ENCODE measurements at places on chromosomes 2 and 18.
A peak's percentile ranks its signal among the peaks of the same experiment; 100 is the strongest.

- DNase-seq: peak; percentile 3
Observed at GRCh38 chr2:123993728-123994323, 31.3 kb upstream of the CNTNAP5 start.

DNA sequence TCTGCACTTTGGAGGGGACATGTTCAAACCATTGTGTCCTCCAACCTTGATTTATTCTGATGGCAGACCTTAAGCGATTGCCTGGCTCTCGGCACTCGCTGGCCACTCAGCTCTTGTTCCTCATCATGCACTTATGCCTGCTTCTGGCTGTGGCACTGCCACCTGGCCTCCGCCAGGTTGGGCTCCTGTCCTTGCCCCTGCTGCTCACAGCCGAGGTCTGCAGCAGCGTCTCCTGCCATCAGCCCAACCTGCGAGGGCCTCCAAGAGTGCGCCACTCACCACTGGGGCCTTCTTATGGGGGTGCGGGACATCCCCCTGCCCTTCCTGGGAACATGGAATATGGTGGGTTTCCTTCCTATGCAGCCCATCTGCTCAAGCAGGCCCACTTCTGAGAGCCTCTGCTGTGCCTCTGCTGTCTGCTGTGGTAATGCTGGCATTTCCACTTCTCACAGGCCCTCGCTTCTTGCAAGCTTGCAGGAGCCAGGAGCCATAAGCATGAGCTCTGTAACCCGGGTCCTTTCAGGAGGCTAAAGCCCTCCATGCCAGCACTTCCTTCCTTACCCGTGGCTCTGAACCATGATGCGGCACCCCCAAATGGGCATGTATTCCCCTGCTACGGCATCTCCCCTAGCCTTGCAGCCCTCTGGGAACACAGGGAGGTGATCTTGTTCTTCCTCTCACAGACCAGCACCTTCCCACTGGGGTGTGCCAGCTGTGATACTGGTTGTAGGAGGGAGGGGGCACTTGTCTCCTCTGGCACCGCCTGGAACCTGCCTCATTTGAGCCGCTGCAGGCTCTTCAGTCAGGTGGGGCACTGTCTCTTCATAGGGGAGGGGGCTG, 58.6 kb upstream of the HS6ST1 start:
- DNase-seq: no peak

DNA sequence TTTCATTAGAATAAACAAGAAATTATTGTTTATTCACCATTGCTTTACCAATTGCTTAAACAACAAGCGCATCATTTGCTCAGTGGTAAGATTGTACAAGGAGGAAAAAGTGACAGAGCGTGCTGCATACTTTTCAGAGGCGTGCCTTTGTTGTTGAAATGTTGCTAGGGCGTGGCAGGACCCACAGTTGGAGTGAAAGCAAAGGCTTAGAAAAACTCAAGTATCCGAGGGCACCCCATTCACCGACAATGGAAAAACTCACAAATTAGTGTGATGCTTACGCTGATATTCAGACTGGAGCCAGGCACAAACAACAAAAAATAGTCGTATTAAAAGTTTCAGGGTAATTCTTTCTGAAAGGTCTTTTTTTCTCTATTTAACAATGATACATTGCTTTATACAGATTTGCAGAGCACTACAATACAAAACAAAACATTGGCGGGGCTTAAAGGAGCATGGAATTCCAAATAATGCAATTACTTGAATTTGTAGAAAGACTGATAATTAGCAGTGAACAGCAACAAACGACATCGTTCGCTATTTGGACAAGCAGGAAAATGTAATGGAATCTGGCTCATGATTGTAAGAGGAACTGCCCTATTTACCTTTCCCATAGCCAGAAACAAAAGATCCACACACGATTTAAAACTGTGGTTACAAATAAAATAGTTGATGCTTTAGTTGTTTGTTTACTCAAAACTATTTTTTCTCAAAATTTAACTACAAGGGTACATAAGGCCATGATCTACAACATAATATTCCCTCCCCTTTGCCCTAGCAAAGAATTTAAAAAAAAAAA, 37.8 kb upstream of the RTTN start:
- no peak for DNase-seq

- DNase-seq: no peak
Observed at GRCh38 chr2:24482972-24483300, 8.1 kb upstream of the NCOA1 start.

DNA sequence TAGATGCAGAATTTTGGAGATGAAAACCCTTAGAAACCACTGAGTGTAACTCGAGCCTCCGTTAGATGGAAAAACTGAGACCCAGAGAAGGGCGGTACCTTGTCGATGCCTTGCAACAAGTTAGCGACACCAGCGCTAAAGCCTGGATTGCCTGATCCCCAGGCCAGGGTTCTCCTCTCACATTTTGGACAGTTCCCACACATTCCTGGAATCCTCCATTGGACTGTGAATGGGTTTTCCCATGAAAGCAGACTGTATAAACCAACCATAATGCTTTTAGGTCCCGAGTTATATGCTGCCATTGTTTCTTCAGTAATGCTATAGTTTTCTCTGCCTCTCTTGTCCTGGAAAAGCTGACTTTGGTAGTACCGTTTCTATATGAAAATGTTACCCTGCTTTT, 37.1 kb upstream of the LPIN1 start:
- DNase-seq: no peak

- DNase-seq: peak; percentile 78
Observed at GRCh38 chr2:61707984-61708852, 145.6 kb downstream of the FAM161A start.

- DNase-seq: peak; percentile 80
Observed at GRCh38 chr2:101151146-101151858, at the start of gene TBC1D8. Gene TBC1D8, minus strand, starts transcription at chr2:101151382. Its CDS starts 129 bp downstream, at chr2:101151253.

- no peak for DNase-seq
Observed at GRCh38 chr2:178403671-178404306, 47.2 kb downstream of the PRKRA start.

- DNase-seq: no peak
Observed at GRCh38 chr2:213247566-213247965, 36.7 kb upstream of the SPAG16 start.

GRCh38 chr2:128449226-128450061, 130.8 kb upstream of the HS6ST1 start:
- DNase-seq: no peak

- no peak for DNase-seq
Observed at GRCh38 chr2:214255046-214255445, 155.8 kb upstream of the VWC2L start.

DNA sequence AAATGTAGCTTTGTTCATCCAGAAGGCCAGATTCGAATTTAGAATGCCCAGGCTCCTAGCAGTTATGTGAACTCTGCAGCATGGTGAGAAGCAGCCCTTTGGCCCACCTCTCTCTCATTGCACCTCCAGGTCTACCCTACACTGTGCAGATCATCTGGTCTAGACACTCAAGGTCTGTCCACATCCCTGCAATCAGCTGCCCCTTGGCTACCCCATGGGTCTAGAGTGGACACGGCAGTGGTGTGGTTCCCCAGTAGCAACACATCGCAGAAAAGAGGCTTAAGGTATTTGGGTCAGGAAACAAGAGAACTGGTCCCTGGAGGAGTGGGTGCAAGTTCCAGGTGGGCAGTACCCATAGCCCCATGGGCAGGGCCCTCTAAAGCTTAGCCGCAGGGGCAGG, 76.6 kb upstream of the BCL2L11 start:
- DNase-seq: no peak

- no peak for DNase-seq
Observed at GRCh38 chr2:239108459-239108858, 260.6 kb downstream of the TWIST2 start.

- no peak for DNase-seq
Observed at GRCh38 chr2:57880446-57880845, 166.2 kb upstream of the VRK2 start.

DNA sequence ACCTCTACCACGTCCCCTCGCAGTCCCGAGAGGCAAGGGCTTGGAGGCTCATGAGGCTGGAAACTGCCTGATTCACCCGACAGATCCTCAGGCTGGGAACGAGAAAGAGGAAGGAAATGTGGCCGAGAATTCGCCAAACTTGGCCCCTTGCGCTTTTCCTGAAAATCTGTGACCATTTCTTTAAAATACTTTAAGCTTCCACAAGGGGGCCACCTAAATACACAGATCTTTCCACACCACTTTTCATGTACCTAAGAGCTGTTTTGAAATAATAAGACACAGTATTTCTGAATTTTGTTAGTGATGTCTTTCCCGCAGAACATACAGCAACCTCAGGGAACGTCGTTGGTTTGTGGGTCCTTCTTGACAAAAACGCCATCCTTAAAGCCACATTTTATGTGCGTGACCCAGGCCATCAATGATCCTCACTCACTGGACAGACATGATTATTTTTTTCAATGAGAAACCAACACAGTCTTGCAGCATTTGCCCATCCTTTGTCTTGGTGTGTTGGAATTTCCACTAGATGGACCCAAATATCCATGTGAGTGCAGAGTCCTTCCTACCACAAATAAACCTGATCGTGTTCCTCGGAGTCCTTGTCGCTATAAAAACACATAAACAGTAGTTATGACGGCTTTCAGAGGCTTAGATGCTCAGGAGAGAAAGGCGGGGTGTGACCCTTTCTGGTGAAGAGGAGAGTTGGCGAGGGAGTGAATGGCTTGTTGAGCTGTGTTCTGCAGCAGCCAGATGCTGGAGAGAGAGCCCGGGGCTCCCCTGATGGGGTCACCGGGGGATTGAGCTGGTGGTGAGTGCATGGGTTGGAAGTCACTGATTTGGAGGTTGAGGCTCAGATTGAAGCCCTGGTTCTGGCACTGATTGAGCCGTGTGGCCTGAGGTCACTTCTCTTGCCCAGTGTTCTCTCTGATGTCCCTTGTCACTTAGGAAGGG, 25.0 kb downstream of the DCDC2C start:
- peak; percentile 44 for DNase-seq

DNA sequence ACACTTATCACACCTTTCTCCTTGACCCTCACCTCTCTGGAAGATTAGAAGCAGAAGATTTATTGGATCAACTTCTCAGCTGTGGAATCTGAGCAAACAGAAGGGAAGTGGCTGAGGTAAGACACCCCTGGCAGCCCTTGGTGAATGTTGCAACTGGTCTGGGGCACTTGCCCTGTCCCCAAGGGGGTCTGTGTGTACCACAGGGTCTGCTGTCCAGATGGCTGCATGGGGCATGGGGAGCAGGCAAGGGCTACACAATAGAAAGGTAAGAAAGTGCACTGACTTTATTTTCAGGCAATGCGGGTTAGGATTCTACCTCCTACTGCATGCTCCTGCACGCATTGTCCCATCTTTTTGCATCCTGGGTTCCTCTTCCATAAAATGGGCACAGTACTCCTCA, 238.4 kb upstream of the SMAD2 start:
- DNase-seq: no peak

GRCh38 chr2:18855027-18855426, 265.7 kb upstream of the NT5C1B start:
- no peak for DNase-seq

GRCh38 chr2:192932376-192932775, 737.6 kb upstream of the TMEFF2 start:
- no peak for DNase-seq

DNA sequence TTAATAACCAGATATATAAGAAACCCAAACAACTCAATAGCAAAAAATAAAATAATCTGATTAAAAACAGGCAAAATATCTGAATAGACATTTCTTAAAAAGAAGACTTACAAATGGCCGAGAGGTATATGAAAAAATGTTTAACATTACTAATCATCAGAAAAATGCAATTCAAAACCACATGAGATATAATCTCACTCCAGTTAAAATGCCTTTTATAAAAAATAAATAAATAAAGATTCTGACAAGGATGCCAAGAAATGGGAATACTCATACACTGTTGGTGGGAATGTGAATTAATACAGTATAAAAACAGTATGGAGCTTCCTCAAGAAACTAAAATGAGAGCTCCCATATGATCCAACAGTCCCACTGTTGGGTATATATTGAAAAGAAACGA, 33.9 kb upstream of the BMP10 start:
- no peak for DNase-seq

- DNase-seq: peak; percentile 87
Observed at GRCh38 chr18:48946329-48946835, 4.4 kb downstream of the SMAD7 start.

DNA sequence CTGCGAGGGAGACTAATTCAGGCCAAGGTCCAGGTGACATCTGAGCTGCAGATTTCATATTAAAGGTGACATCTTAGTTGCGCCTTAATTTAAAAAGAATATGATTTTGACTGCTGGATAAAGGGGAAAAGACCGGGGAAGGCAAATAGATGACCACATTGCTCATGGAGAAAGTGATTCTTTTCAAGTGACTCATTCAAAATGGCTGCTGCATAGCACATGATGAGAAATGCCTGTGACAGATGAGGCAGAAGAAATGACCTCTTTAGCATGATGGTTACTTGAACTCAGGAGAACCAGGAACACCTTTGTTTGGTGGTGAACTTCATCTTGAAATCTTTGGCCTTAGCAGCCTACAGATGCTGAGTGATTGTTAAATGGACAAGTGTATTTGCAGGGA, 385.8 kb upstream of the TRIB2 start:
- DNase-seq: no peak

DNA sequence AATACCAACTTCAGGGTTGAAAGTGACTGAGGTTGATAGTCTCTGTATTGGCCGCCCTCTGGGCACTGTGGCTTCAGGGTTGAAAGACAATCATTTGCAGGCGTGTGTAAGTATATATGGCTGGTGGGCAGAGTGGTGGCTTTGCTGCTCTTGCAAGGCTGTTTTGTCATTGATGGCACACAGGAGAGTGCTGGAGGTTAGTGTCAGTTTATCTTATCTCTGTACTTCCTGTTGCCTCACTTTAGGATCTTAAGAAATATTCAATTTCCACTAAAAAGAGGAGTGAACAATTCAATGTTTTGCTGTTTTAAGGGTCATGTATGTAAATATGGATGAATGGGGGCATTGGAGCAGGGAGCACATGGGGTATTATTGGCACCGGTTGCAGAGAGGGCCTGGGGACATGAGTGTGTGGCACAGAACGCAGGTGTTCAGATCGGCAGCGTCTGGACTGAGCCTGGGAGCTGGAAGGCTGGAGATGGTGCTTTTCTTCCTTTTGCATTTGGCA, 51.5 kb downstream of the NCK2 start:
- DNase-seq: peak; percentile 44

- no peak for DNase-seq
Observed at GRCh38 chr2:84846741-84847142, 34.1 kb downstream of the TRABD2A start.

DNA sequence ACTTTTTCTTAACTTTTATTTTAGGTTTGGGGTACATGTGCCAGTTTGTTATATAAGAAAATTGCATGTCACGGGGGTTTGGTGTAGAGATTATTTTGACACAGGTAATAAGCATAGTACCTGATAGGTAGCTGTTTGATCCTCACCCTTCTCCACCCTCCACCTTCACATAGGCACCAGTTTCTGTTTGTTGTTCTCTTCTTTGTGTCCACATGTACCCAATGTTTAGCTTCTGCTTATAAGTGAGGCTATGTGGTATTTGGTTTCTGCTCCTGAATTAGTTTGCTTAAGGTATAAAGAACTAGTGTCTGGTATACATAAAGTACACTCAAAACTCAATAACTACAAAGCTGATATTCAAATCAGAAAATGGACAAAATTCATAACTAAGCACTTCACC, 654.6 kb upstream of the LINC00305 start:
- no peak for DNase-seq

GRCh38 chr18:21191596-21192307, 50.3 kb upstream of the GREB1L start:
- peak; percentile 38 for DNase-seq

GRCh38 chr2:226446406-226447001, 353.1 kb downstream of the IRS1 start:
- no peak for DNase-seq

- DNase-seq: no peak
Observed at GRCh38 chr2:112884869-112885505, 26.0 kb upstream of the IL37 start.

- DNase-seq: no peak
Observed at GRCh38 chr18:62928326-62928725, 213.0 kb downstream of the PHLPP1 start.

- DNase-seq: peak; percentile 20
Observed at GRCh38 chr2:18209934-18210639, 331.6 kb downstream of the KCNS3 start.
